ENCODE measurements at places on chromosomes 12 and 14. TPM values are rescaled to one million over a fixed set of nuclear protein-coding genes. Genes with fewer than 3 reads are reported as not detected.

GRCh38 chr14:54188064-54188666 lies 208.6 kb upstream of the CDKN3 start:
- no peak for DNase-seq
- no peaks in the 10 kb centered on the region for H3K27me3 ChIP-seq
- no peak overlapping the region for H3K27ac ChIP-seq
- H3K4me1 ChIP-seq = peaks cover 9% of the 10 kb centered on the region

GRCh38 chr12:61554268-61555008 lies 705.8 kb upstream of the USP15 start:
- no peak overlapping the region for H3K4me3 ChIP-seq
- H3K4me1 ChIP-seq = no peaks in the 10 kb centered on the region
- H3K27me3 ChIP-seq = no peaks in the 10 kb centered on the region
- no peaks in the 10 kb centered on the region for H3K36me3 ChIP-seq
- no peak for DNase-seq

GRCh38 chr12:93763746-93764147 lies 86.6 kb downstream of the CRADD start:
- H3K27ac ChIP-seq = no peak overlapping the region
- no peaks in the 10 kb centered on the region for H3K36me3 ChIP-seq
- H3K4me3 ChIP-seq = no peak overlapping the region

DNA sequence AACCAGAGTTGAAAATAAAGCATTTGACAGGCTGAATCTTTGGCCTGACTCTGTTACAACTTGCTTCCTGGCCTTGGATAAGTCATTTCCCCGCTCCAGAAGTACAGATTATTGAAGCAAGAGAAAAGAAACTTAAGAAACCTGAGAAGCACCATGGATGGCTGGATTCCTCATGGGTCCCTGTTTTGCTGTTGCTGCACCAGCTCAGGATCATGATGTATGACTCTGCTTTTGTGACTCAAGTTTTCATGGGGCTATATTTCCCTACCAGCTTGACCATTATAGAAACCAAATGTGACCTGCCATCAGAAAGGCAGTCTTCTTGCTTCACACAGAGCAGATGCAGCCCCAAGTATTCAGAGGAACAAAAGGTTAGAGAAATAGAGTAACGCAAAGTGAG lies 921.8 kb downstream of the BCL11B start:
- H3K4me3 ChIP-seq = no peak overlapping the region
- no peaks in the 10 kb centered on the region for H3K27me3 ChIP-seq
- H3K4me1 ChIP-seq = peaks cover under 1% of the 10 kb centered on the region
- no peaks in the 10 kb centered on the region for H3K36me3 ChIP-seq

- H3K36me3 ChIP-seq = no peaks in the 10 kb centered on the region
- H3K4me1 ChIP-seq = peaks cover 5% of the 10 kb centered on the region
- H3K27me3 ChIP-seq = no peaks in the 10 kb centered on the region
- no peak overlapping the region for H3K27ac ChIP-seq
- DNase-seq = no peak
Measured at GRCh38 chr12:91275321-91275720, 92.7 kb upstream of the DCN start.

DNA sequence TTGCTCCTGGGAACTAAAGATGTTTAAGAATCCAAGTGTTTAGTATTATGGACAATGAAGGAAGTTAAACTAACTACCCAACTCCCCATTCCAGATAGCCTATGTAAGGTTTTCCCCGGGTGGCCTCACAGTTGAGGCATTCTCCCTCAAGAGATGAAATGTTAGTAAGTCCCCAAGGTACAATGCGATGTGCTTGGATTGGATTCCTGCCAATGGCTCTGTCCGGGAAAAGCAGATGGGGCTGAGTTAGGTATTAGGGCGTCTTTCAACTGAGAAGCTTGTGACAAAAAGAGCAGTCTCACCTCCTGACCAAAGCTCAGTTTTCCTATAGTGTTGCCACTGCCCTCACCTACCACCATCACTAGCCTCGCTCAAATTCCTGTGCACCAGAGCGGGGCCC lies 64.8 kb upstream of the E2F7 start:
- peaks cover 16% of the 10 kb centered on the region for H3K4me1 ChIP-seq
- no peaks in the 10 kb centered on the region for H3K36me3 ChIP-seq
- no peak for DNase-seq
- no peak overlapping the region for H3K27ac ChIP-seq

- no peaks in the 10 kb centered on the region for H3K27me3 ChIP-seq
- no peak for DNase-seq
- peak overlapping the region; percentile 98 for H3K4me3 ChIP-seq
- peak overlapping the region; percentile 95 for H3K27ac ChIP-seq
Measured at GRCh38 chr14:21384494-21384851, 654 bp upstream of the SUPT16H start.

DNA sequence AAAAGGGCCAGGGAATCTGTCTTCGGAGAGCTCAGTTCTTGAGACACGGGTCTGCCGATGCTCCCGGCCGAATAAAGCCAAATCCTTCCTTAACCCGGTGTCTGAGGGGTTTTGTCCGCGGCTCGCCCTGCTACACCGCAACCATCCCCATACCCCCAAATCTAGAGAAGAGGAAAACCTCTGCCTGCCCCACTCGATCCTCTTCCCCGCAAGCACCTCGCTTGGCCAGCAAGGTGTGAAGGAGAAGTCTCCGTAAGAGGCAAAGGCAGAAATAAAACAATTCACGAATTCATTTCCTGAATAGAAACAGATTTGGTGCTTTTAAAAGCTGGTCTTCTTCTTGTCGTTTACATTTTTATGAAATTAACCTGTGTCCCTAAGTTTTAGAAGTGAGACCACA lies 67.3 kb upstream of the GALNT9 start:
- no peaks in the 10 kb centered on the region for H3K4me1 ChIP-seq
- DNase-seq = no peak
- no peaks in the 10 kb centered on the region for H3K36me3 ChIP-seq
- H3K27ac ChIP-seq = no peak overlapping the region

- no peak for DNase-seq
- H3K4me3 ChIP-seq = no peak overlapping the region
- no peak overlapping the region for H3K27ac ChIP-seq
- no peaks in the 10 kb centered on the region for H3K4me1 ChIP-seq
Measured at GRCh38 chr12:69123919-69124638, 115.3 kb upstream of the CPSF6 start.

DNA sequence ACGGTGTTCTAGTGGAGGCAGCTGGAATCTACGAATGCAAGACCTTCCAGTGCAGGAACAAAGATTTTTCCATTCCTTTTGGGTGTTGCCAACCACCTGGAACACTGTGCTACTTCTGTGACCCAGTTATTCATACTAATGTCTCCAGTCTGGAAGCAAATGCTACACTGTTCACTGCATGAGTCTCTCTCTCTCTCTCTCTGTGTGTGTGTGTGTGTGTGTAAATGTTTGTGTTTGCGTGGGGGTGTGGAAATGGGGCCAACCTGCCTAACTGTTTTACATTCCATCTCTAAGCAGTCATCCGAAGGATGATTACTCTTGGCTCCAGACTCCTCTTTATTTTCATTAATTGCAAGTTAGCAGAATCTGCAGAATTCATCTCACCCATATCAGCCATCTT lies 29.9 kb upstream of the YBX3 start:
- no peaks in the 10 kb centered on the region for H3K36me3 ChIP-seq
- peak; percentile 76 for DNase-seq
- peaks cover 3% of the 10 kb centered on the region for H3K4me1 ChIP-seq
- H3K27ac ChIP-seq = no peak overlapping the region
- H3K4me3 ChIP-seq = no peak overlapping the region

GRCh38 chr12:51751661-51752060 lies 96.9 kb downstream of the FIGNL2 start:
- H3K4me3 ChIP-seq = no peak overlapping the region
- H3K27me3 ChIP-seq = no peaks in the 10 kb centered on the region
- DNase-seq = no peak
- H3K36me3 ChIP-seq = peaks cover 3% of the 10 kb centered on the region
- H3K4me1 ChIP-seq = no peaks in the 10 kb centered on the region

DNA sequence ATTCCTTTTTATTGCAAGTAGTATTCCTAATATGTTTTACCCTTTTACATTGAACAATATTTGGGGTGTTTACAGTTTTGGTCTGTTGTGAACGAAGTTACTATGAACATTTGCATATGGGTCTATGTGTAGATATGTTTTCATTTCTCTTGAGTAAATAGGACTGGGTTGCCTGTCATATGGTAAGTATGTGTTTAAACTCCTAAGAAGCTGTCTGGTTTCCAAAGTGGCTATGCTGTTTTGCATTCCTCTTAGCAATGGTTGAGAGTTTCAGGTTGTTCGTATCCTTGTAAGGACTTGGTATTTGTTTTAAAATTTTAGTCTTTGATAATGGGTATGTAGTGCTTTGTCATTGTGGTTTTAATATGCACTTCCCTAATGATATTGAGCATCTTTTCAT lies 6.3 kb downstream of the METAP2 start:
- no peaks in the 10 kb centered on the region for H3K27me3 ChIP-seq
- peaks cover 20% of the 10 kb centered on the region for H3K36me3 ChIP-seq
- DNase-seq = peak; percentile 75

DNA sequence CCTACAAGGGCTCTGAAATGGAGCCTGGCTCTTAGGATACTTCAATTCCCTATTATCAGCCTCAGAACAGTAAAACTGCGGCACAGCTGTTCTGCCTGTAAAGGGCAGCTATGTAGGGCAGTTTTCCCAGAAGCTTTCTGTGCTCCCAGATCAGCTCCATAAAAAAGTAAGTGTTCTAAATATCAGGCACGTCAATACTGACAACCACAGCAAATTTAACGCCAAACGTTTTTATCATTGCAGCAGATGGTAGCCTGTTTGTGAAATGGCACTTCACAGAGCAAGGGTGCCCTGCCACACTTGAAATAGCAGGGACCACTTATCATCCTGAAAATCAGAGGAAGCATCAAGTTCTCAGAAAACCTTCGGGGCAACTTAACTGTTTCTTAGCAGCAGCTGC lies 54.8 kb upstream of the PTHLH start:
- no peak overlapping the region for H3K27ac ChIP-seq
- no peak overlapping the region for H3K4me3 ChIP-seq
- H3K27me3 ChIP-seq = no peaks in the 10 kb centered on the region
- peaks cover 29% of the 10 kb centered on the region for H3K4me1 ChIP-seq
- no peaks in the 10 kb centered on the region for H3K36me3 ChIP-seq
- no peak for DNase-seq

DNA sequence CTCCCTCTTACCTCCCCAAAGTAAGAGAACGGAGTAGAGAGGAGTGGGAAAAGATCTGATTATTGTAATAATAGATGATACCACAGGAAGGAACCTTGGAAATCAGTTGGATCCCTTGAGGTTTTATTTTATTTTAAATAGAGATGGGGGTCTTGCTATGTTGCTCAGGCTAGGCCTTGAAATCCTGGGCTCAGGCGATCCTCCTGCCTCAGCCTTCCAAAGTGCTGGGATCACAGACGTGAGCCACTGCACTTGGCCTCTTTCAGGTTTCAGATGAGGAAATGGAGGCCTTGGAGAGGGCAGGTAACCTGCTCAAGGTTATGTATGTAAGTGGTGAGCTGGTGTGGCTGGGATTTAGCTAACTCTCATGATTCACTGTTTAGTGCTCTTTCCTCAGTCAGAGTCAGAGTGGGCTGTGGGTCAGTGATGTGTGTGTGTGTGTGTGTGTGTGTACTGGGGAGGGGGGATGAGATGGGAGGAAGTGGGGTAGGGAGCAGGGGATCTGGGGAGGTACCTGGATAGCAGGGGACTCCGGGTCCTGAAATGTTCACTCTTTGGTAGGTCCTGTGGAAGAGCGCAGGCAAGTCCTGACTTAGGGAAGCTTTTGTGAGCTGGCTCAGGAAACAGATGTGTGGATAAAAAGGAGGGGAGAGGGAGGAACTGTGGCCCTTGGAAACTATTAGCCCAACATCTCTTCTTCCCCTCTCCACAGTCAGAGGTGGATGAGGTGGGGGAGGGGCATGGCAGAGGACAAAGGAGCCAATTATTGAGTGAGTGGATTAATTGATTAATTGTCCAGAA lies 4.7 kb upstream of the CISTR start:
- no peak overlapping the region for H3K27ac ChIP-seq
- peaks cover 8% of the 10 kb centered on the region for H3K4me1 ChIP-seq
- no peaks in the 10 kb centered on the region for H3K36me3 ChIP-seq
- no peak overlapping the region for H3K4me3 ChIP-seq
- DNase-seq = no peak

- H3K4me1 ChIP-seq = no peaks in the 10 kb centered on the region
- DNase-seq = no peak
- no peak overlapping the region for H3K4me3 ChIP-seq
- H3K36me3 ChIP-seq = no peaks in the 10 kb centered on the region
- no peaks in the 10 kb centered on the region for H3K27me3 ChIP-seq
Measured at GRCh38 chr12:109752117-109753053, 38.8 kb downstream of the FAM222A start.

DNA sequence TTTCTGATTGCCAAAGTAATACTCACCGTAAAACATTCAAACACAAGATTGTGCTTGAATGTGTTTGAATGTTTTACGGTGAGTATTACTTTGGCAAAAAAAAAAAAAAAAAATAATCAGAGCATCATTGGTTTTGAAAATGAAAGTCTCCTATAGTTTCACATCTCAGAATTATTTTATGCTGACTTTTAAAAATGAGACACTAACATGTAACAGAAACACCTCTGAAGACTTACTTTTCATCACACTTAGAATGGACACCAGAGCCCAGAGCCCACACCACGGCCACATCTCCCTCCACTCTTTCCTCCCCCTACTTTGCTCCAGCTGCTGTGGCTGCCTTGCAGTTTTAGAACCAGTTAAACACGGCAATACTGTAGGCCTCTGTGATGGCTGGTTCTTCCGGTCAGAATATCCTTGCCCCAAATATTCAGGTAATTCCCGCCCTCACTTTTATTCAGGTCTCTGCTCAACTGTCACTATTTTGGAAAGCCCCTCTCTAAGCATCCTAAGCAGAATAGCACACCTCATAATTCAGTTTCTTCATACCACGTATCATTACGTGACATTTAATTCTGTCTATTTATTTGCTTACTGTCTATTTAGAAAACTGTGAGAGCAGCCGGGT lies 138.9 kb upstream of the MAX start:
- peaks cover 48% of the 10 kb centered on the region for H3K4me1 ChIP-seq
- DNase-seq = no peak
- H3K27me3 ChIP-seq = no peaks in the 10 kb centered on the region
- H3K36me3 ChIP-seq = no peaks in the 10 kb centered on the region
- H3K4me3 ChIP-seq = no peak overlapping the region
- no peak overlapping the region for H3K27ac ChIP-seq

DNA sequence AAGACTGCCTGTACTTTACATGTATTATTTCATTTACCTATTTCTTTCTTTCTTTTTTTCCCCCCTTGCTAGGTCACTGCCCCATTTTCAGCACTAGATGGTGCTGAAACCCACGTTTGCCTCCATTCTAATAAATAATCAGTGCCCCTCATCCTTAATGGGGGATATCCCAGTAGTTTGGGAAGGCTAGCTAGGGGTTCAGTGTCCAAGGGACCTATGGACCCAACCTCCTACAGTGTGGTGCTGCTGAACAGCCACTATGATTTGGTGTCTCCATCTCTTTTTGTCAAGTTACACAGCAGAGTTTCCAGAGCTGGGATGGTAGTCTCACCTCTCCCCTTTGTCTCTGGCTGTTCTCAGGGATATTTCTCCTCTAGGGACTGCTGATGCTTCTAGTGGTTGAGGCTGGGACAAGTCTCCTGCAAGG lies 6.5 kb upstream of the HCFC2 start:
- H3K27ac ChIP-seq = no peak overlapping the region
- H3K4me1 ChIP-seq = no peaks in the 10 kb centered on the region
- H3K27me3 ChIP-seq = no peaks in the 10 kb centered on the region
- DNase-seq = no peak

The TMEM63C gene
- 11.3 TPM for total RNA-seq

The LTB4R gene
- total RNA-seq = 5.5 TPM

The MPHOSPH9 gene
- 21.6 TPM for total RNA-seq

The P2RX2 gene
- total RNA-seq = not detected

The KRT6C gene
- not detected for total RNA-seq

The VRK1 gene
- total RNA-seq = 11.0 TPM

The BICDL1 gene
- 7.3 TPM for total RNA-seq

The HCAR1 gene
- total RNA-seq = not detected

The SIX6 gene
- total RNA-seq = not detected

The ELK3 gene
- total RNA-seq = 62.7 TPM

The PLEKHD1 gene
- total RNA-seq = 0.05 TPM

All from astrocyte (in vitro differentiated cells and primary cell).